Endothelial cell of umbilical vein (primary cell): ENCODE measurements at places on chromosomes 12 and 14. TPM values are rescaled to one million over a fixed set of nuclear protein-coding genes. Genes with fewer than 3 reads are reported as not detected.

Gene ART4
- 7.8 and 12.5 TPM in 2 replicates for total RNA-seq

Gene LTBR
- 84.1 and 102 TPM in 2 replicates for total RNA-seq

Gene PLEKHD1
- total RNA-seq: not detected in 2 replicates

Gene GPHN
- 18.7 and 23.2 TPM in 2 replicates for total RNA-seq

Gene AICDA
- total RNA-seq: not detected in 2 replicates

Gene IGF1
- total RNA-seq: 0.85 TPM in 1 of 2 replicates, not detected in the other

Gene PRIM1
- 12.1 and 13.4 TPM in 2 replicates for total RNA-seq

Gene PMCH
- total RNA-seq: 1.1 and 1.8 TPM in 2 replicates
